ENCODE measurements at places on chromosomes 11 and 22.

DNA sequence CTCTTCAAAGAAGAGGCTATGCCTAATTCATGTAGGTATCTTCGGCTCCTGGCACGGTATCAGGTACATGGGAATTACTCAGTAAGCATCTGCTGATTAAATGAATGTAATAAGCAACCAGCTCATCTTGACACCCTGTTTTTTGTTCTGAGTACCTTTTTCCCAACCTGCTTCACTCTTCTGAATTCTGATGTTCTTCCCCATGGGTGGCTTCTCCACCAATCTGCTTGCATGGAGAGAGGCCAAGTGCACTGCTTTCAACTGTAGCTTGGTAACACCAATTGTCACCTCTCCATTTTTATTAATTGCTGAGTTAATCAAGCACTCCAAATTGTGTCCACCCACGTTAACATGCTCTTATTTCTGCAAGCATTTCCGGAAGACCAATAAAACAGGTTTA lies 40.5 kb downstream of the LARGE1 start:
- no peak for DNase-seq

DNA sequence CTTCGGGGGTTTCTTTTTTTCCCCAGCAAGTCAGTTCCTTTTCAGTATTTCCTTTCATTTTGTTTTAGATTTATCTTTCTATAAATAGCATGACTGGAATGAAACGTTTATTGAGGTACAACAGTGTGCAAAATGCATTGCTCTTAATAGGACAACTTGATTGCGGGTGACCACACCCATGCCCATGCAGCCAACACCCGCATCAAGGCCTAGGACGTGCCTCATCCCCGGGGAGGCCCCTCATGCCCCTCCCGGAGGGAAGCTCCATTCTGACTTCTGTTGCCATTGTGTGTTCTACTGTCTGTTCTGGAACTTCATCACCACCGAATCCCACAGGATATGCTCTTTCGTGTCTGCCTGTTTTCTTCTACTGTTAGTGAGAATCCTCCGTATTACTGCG lies 82.2 kb downstream of the RPS6KA4 start:
- no peak for DNase-seq

- DNase-seq, result no peak
These were observed 642 bp upstream of the SEPTIN3 start for GRCh38 chr22:41968601-41969000.

GRCh38 chr11:77049026-77049425 lies 14.8 kb downstream of the B3GNT6 start:
- DNase-seq, result no peak

GRCh38 chr11:86978756-86979608 lies 23.8 kb upstream of the FZD4 start:
- no peak for DNase-seq

GRCh38 chr11:133491680-133492383 lies 40.5 kb downstream of the OPCML start:
- DNase-seq, result no peak

- no peak for DNase-seq
These were observed 533.0 kb downstream of the KCNA4 start for GRCh38 chr11:29483831-29484230.

GRCh38 chr11:128184981-128185380 lies 402.4 kb downstream of the ETS1 start:
- no peak for DNase-seq

- DNase-seq, result no peak
These were observed 55.2 kb upstream of the BARX2 start for GRCh38 chr11:129320494-129320893.

DNA sequence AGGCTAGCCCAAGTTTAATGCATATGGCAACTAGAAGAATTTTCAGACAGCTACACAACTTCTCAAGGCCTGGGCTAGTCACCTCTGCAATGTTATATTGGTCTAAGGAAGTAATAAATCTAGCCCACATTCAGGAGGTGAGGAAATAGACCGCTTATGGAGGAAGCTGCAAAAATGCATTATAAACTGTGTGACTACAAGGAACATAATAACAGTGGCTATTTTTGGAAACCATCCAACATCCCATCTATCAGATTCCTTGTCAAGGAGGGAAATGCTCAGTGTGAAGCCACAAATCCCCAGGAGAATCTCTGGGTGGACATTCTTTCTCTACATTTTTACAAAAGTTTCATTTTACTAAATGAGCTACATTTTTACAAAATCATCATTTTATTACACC lies 76.1 kb downstream of the BBOX1 start:
- no peak for DNase-seq

GRCh38 chr22:25779890-25780289 lies 37.9 kb downstream of the MYO18B start:
- no peak for DNase-seq

- DNase-seq, result no peak
These were observed 161.5 kb downstream of the CACNA1I start for GRCh38 chr22:39731881-39732555.
